ENCODE measurements at places on chromosomes 2 and 18.

GRCh38 chr2:54529935-54530334, 73.8 kb downstream of the SPTBN1 start:
- DNase-seq = no peak

GRCh38 chr2:12701786-12702167, 15.0 kb upstream of the TRIB2 start:
- DNase-seq = no peak

DNA sequence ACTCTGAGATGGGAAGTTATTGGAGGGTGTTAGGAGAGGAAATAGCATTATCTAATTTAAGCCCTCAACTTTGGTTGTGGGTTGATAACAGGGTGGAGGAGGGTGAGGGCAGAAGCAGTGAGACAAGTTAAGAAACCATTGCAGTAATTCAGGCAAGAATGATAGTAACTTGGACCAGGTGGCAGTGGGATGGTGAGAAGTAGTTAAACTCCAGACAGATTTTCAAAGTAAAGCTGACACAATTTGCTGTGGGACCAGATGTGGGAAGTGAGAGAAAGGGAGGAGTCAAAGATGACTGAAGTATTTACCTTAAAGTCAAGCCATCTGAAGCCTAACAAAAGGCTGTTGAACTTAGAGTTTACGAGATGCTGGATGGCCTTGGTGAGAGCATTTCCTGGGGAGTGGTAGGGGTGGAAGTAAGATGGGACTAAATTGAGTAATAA, 163.2 kb upstream of the KLF7 start:
- no peak for DNase-seq

DNA sequence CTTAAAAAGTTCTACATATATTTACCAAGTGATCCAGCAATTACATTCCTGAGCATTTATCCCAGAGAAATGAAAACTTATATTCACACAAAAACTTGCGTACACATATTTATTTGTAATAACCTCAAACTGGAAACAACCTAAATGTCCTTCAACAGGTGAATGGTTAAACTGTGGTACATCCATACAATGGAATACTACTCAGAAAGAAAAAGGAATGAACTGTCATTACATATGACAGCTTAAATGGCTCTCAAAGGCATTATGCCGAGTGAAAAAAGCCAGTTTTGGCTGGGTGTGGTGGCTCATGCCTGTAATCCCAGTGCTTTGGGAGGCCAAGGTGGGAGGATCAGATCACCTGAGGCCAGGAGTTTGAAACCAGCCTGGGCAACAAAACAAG, 79.1 kb upstream of the DYNC1I2 start:
- DNase-seq = no peak

- no peak for DNase-seq
Observed at GRCh38 chr18:28398471-28398870, 221.5 kb upstream of the CDH2 start.

DNA sequence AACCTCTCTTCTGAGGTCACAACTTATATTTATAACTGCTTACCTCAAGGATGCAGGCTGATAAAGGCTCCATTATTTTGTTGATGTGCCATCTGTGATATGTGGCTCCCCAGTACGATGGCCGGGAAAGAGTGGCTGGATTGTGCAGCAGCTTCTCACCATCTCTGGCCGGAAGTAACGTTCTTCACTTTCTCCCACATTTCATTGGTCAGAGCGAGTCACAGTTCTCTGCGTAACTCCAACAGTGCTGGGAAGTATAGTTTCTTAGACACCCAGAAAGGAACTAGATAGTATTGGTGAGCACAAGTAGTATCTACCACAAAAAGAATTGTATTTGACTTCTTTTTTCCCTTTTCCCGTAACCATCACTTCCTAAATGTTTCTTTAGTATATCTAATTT, 28.7 kb downstream of the ZSWIM2 start:
- no peak for DNase-seq

- DNase-seq = no peak
Observed at GRCh38 chr2:240146141-240146561, 5.7 kb upstream of the OTOS start.

GRCh38 chr2:68812251-68812650, 58.9 kb downstream of the BMP10 start:
- no peak for DNase-seq

- no peak for DNase-seq
Observed at GRCh38 chr2:168679081-168679480, 123.4 kb upstream of the NOSTRIN start.

DNA sequence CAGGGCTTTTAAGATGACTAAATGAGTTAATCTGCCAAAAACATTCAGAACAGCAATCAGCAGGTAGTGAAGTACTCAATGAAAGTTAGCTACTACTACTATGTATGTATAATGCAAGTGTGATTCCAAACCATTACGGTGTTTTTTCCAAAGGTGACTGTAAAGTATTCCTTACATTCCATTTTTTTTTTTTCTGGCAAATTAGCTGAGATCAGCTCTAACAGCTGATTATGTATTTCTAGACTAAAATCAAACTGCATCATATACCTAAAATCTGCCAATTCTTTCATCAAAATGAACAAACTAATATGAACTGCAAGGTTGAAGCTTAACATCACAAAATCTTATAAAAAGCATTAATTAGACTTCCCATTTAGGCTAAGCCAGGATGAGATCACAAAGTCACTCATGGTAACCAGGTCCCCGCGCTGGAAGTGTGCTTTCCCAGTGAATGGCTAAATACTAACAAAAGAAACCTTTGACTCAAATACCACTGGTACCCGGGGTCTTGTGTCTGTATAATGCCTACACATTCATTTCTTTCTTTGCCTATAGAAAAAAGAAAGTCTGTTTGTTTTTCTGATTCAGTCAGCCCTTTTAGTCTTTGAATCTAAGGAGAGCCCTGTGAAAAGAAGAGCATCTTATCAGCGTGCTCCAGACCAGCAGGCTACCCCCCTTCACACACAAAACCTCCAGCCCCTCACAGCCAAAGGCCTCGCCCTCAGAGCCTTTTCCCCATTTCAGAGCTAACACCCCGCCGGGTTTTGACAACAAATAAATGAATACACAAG, 88.3 kb downstream of the RBMS1 start:
- DNase-seq = no peak

GRCh38 chr2:12167525-12168317, 421.3 kb downstream of the LPIN1 start:
- DNase-seq = no peak

DNA sequence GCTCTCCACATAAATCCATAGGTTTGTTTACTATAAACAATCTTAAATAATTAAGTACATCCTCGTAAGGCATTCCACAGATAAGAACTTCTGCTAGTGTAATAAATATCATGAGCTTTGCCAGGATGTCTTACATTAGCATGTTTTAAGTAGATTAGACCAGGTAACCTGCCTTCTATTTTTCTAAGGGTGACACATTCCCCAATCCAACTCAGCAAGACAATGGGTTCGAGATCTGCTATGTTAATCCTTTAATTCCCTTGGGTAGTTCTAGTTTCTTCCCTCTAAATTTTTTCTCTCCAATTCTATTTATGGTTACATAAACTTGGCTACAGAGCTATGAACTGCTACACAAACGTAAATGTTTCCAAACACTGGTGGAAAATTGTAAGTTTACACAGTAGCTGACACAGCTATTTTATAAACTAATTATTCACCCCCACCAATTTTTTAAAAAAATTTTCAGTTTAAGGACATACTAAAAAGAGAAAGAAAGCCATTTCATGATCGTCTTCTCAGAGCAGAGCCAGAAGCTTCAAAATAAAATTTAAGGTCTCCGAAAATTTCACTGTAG, 386.5 kb upstream of the SLC39A10 start:
- no peak for DNase-seq

DNA sequence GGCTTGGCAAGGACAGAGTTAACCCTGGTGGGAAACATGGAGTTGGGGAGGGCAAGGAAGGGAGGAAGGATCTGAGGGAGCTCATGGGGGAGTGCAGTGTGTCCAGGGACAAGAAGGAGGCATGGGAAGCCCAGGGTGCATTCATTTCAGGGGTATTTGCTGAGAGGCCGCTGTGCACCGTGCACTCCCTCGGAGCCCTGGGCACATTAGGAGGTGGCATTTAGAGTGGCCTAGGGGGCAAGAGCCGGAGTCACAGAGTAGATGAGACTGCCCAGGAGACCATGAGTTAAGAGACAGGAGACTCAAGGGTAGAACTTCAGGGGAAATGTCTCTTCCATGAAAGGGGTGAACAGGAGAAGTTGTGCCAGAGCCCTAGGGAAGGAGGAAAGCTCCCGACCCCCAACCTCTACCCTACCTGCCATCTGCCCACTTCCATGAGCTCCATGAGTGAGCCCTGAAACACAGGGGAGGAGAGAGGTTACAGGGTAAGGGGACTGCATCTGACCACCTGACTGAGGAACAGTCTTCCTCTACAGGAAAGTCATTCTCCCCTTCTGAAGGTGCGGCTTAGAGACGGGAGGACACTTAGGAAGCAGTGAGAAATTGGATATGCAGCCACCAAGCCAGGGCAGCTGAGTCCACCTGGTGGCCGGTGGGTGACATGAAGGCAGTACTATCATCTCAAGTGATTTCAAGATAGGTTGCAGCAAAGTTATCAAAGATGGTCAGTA, 58.5 kb upstream of the COPS8 start:
- DNase-seq = no peak

DNA sequence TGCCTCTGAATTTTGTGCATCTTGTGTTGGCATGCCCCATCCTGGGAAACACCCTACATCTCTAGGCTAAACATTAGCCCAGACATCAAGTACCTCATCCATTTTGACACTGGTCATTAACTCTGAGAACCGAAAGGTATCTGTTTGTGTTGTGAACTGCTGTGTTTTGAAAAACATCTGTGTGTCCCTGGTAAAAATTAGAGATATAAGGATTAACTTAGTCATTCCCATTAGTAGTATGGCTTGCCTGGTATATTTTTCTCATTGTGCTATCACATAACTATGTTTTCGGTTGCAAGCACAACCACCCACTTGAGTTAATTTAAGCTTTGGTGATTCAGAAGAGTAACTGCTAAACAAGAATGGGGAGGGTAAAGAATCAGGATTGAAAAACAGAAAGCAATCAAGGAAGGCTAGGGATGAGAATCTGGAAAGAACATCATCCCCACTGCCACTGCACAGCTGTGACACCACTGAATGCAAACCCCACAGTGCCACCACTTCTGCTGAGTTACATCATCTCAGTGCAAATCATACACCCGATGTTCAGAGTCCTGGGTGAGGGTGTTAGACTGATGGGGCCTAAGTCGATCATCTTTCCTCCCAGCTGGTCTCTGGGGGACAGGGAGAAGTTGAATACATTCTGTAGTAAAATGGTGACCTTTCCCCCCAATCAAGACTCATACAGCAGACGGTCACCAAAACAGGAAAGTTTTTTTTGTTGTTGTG, 234.0 kb downstream of the EPHA4 start:
- no peak for DNase-seq

- DNase-seq = no peak
Observed at GRCh38 chr2:112683550-112684414, 37.0 kb upstream of the NT5DC4 start.

GRCh38 chr2:228545748-228546145, 364.3 kb upstream of the SPHKAP start:
- no peak for DNase-seq

GRCh38 chr2:175973373-175973772, 28.7 kb downstream of the LNPK start:
- DNase-seq = no peak

- no peak for DNase-seq
Observed at GRCh38 chr2:150589681-150590080, 102.2 kb upstream of the RND3 start.

DNA sequence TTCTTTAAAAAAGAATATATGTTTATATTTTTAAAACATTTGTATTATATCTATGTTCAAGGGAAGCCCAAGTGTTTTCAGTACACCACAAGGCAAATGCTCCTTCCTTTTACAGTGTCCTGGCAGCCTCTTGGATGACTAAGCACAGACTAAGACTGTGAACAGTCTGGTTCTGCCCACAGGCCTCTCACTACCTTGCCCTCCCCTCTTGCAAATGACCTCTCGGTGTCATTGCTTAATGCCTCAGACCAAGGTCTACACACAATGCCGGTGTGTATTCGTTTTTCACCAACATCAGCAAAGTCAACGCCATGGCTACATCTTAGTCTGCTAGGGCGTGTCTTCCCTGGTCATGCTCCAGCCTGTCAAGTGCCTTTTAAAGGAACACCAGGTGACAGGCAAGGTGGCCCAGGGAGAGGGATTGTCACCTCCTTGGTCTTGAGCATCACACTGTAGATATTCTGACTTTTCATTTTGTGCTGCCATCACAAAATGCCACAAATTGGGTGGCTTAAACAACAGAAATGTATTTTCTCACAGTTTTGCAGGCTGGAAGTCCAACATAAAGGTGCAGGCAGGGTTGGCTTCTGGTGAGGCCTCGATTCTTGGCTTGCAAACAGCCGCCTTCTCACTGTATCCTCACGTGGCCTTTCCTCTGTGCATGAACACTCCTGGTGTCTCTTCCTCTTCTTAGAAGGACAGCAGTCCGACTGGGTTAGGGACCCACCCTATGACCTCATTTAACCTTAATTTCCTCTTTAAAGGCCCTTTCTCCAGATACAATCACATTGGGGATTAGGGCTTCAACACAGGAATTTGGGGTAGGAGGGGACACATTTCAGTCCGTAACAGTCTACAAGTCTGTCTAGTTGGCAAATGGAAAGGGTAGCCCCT, 266.5 kb downstream of the KLHL29 start:
- no peak for DNase-seq

DNA sequence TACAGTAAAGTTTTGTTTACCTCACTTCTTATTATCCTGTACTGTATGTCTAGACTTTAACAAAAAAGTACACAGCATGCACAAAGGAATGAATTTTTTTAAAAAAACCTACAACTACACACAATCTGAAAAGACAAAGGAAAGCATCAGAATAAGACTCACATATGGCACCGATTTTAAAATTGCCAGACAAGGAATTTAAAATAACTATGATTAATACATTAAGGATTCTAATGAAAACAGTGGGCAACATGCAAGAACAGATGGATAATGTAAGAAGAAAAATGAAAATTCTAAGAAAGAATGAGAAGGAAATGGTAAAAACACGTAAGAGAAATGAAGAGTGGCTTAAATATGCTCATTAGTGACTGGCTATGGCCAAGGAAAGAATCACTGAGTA, 638.2 kb downstream of the FBXO15 start:
- DNase-seq = no peak

DNA sequence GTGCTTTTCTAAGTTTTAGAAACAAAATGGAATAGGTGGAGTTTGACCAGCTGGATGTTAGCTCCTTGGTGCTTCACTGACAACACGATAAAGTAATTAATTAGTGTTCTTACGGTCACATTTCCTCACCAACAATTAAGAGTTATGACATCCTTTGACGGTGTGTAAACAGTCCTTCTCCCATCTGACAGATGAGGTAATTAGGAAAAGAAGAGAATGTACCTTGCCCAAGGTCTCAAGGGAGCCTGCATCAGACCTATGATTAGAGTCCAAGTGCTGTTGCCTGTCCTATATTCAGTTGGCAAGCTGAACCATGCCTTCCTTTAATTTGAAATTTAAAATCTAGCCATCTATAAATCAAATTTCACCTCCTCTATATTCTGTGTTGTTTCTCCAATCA, 48.3 kb upstream of the STK17B start:
- no peak for DNase-seq

GRCh38 chr2:239318151-239318611, 82.6 kb downstream of the HDAC4 start:
- no peak for DNase-seq

All from stimulated activated CD4-positive, alpha-beta T cell treated with anti-CD3 and anti-CD28 coated beads, Interleukin-12 subunit alpha, Interleukin-12 subunit beta, amount 100 ng/mL, for 24 hours (primary cell).